ENCODE measurements at places on chromosomes 13 and 19.
A peak's percentile ranks its signal among the peaks of the same experiment; 100 is the strongest.

DNA sequence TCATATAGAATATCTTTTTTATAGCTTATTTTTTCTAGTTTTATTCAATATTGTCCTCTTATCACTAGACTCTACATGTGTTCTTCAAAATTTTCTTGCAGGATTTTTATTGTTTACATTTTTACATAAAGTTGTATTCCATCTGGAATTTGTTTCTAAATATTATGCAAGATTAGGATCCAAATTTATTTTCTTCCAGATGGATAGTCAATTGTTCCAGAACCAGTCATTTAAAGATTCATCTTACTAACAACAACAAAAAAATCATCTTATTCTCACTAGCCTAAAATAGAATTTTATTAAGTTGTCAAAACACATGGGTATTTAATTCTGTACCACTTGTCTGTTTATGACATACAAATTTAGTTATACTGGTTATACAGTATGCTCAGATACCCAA lies 390.4 kb upstream of the GPC6 start:
- no peak for DNase-seq

- DNase-seq: no peak
Observed at GRCh38 chr13:77729502-77730221, 32.2 kb downstream of the SLAIN1 start.

- no peak for DNase-seq
Observed at GRCh38 chr13:102361113-102361512, 40.7 kb downstream of the FGF14 start.

DNA sequence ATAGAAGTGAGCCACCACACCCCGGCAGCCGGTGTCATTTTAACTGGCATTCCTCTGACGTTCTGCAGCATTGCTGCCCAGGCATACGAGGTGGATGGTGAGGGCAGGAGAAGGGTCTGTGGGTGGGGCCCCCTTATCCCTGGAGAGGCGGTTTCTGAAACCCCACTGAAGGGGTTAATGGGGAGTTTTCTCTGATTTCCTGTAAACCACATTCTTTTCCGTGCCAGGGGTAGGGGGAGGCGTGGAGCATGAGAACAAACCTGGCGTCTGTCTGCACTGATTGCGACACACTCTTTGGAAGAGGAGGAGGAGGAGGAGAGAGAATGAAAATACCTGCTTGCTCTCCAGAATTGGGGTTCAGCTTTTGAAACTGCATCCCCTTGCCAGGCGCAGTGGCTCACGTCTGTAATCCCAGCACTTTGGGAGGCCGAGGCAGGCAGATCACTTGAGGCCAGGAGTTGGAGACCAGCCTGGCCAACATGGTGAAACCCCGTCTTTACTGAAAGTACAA lies 2.7 kb upstream of the C3 start:
- no peak for DNase-seq

DNA sequence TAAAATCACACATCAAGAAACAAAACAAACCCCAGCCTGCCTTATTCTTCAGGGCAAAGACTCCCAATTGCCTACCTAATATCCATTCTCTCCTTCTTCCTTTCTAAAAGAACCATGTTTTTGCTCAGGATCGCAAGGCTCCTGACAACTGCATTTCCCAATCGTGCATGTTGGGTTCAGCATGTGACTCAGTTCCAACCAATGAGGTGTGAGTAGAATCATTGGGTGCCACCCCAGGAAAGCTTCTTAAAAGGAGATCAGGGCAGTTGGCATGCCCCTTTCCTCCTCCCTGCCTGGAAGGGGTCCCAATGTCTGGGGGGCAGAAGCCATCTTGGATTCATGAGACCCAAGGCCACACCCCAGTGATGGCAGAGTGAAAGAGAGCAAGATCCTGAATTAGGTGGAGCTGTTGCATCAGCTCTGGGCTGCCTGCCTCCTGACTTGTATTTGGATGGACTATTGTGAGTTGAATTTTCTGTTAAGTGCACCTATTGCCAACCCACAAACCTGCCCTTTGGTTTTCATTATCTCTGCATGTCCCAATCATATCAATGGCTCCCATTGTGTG lies 26.0 kb upstream of the UBAC2 start:
- no peak for DNase-seq

DNA sequence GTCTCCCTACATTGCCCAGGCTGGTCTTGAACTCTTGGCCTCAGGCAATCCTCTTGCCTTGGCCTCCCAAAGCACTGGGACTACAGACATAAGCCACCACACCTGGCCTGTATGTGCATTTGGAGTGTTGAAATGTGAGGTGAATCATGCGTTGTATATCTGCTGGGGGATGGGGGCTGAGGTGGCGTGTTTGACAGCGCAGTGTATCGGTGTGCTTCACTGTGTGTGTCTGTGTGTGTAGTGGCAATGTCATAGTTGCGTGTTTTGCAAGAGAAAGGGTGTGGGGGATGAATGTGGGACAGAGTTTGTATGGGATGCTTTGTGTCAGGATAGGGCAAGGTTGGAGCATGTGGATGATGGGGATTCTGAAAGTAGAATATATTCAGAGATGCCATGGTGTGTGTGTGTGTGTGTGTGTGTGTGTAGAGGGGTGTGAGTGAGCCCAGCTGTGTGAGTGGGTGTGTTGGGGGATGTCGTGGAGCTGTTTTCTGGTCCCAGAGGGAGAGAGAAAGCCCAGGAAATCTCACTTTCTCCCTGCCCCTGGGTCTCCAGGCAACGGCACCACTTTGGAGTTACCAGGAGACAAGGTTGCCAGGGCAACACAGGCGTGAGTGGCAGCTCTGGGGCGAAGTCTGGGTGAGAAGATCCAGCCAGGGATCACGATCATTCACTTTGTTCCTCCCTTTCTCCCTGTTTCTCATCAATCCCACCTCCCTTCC lies 1.1 kb upstream of the SWSAP1 start:
- no peak for DNase-seq

DNA sequence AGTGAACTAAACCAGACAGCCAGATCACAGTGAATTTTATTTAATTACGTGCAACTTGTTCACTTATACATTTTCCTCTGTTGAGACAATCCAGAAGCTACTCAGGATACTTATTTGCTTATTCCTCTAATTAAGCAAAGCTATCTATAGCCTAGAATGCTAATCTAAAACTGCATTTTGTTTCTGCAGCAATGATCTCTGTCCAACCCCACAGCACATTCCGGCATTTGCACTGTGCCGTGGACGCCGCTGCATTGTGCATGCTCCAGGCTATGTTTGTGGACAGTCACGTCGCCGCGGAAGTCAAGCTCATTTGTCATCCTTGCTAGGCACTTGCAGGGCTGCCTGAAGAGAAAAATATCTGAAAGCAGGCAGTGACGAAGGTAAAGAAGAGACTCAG lies 406.9 kb downstream of the RFC3 start:
- DNase-seq: no peak

- no peak for DNase-seq
Observed at GRCh38 chr19:41031916-41032315, 40.8 kb downstream of the CYP2B6 start.

GRCh38 chr19:48190288-48190884 lies 19.9 kb downstream of the ZSWIM9 start:
- peak; percentile 14 for DNase-seq

- no peak for DNase-seq
Observed at GRCh38 chr19:1471515-1472160, 7.4 kb downstream of the C19orf25 start.

DNA sequence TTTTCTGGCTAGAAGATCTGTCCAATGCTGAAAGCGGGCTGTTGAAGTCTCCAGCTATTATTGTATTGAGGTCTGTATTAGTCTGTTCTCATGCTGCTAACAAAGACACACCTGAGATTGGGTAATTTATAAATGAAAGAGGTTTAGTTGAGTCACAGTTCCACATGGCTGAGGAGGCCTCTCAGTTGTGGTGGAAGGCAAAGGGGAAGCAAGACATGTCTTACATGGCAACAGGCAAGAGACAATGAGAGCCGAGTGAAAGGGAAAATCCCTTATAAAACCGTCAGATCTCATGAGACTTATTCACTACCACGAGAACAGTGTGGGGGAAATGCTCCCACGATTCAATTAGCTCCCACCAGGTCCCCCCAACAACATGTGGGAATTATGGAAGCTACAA lies 980.4 kb downstream of the SLITRK5 start:
- no peak for DNase-seq

DNA sequence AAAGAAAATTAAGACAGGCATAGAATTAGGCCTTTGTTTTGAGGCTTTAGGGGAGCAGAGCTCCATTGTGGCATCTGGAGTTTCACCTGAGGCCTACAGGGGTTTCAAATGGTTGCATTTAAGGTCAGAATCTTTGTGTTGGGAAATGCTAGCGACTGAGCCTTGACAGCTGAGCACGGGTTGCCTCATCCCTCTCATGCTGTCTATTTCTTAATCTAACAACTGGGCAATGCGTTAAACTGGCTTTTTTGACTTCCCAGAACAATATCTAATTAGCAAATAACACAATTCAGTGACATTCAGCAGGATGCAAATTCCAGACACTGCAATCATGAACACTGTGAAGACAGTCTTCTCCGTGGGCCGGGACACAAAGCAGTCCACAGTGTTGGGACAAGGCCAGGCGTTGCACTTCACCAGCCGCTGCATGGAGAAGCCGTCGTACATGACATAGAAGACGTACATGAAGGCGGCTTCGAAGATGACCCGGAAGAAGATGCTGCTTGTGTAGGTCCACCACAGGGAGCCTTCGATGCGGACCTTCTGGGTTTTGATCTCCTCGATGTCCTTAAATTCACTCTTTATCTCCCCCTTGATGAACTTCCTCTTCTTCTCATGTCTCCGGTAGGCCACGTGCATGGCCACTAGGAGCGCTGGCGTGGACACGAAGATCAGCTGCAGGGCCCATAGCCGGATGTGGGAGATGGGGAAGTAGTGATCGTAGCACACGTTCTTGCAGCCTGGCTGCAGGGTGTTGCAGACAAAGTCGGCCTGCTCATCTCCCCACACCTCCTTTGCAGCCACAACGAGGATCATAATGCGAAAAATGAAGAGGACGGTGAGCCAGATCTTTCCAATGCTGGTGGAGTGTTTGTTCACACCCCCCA lies 3.8 kb downstream of the GJB2 start:
- DNase-seq: no peak

- DNase-seq: no peak
Observed at GRCh38 chr13:99671746-99672145, 170.5 kb downstream of the TM9SF2 start.

GRCh38 chr19:33171916-33172359 lies 22.2 kb upstream of the LRP3 start:
- DNase-seq: no peak

GRCh38 chr13:93316841-93317240 lies 90.2 kb downstream of the GPC6 start:
- DNase-seq: no peak

DNA sequence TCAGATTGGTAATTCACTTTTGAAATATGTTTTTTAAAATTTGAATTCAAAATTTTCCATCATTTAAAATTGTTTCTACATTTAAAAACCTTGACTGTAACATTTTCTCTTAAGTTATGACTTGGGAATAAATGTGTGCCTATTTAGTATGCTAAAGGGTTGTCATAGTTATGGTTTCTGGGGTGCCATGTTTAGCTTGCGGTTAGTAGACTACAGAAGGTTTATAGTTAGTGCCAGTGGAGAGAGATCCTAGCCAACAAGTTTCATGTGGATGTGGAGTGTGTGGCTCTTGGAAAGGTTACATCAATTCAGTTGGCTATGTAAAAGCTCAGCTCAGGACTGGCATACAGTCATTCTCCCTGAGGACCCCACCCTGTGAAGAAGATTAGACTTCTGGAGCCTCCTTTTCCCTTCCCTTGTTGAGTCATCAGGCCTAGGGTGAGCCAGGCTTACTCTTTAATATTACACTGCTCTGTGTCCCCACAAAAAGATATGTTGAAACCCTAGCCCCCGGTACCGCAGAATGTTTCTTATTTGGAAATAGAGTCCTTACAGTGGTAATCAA lies 20.4 kb downstream of the LMO7 start:
- no peak for DNase-seq

DNA sequence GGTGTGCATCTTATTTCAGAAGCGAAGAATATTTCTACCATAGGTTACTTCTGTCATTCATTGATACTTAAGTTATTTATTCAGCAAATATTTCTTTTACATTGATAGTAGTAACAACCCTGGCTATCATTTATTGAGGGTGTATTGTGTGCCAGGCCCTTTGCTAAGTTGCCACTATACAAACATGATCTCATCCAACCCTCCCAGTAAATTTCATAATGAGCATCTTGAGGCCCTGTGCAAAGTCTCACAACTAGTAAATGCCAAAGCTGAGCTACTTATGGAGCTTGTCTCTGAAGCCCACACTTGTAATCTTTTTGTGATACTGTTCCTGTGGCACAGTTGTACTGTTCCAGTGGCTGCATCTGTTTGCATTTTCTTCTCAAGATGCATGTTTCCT lies 36.1 kb downstream of the RNASEH2B start:
- no peak for DNase-seq

GRCh38 chr13:61029064-61029463 lies 386.6 kb downstream of the PCDH20 start:
- DNase-seq: no peak

All from stimulated activated CD8-positive, alpha-beta memory T cell treated with anti-CD3 and anti-CD28 coated beads, Interleukin-15, amount 100 ng/mL, for 1 hour (primary cell).